Activated CD4-positive, alpha-beta T cell treated with anti-CD3 and anti-CD28 coated beads, Interleukin-2, amount 10 ng/mL, durations not matched to agents 7 days and 5 days (primary cell): ENCODE measurements at places on chromosomes 16 and 17.

DNA sequence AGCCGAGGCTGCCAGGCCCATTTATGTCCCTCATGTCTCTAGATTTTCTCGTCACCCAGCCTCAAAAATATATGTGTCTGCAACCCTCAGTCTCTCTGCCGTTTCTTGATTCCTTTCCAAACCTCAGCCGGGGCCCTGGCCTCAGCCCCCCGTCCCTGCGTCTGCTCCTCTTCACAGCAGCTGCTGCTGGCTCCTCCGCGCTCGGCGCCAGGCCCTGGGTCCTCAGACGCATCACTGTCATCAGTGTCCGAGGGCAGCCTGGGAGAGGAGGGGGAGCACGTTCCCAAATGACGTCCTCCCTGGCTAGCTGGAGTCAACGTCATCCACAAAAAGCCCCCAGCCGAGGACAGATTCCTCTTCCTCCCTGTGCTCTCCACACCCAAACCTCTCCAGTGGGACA, 2.3 kb downstream of the TSR3 start:
- no peak for DNase-seq

- DNase-seq = no peak
Measured at GRCh38 chr16:72493716-72494415, 321.9 kb upstream of the PMFBP1 start.

DNA sequence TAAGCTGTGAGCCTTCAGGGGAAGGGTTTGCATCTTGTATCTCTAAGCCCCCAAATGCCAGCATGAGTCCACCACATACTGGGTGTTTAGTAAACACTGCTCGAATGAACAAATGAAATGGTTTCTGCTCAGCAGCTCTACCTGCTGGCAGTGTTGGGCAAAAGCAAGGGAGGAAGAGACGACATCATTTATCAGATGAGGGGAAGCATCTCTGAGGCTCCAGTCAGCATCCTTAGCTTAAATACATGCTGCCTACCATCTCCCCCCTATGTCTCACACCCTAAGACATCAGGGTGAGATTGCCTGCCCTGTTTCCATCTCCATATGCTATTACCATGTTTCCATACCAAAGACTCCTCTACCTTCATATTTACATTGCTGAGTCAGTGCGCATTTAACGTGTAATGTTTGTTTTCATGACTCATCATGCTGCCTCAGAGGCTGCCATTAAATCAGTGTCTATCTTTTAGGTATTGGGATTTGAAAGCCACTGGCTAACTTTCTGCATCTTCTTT, 379.8 kb downstream of the UTP18 start:
- DNase-seq = peak; percentile 25

- no peak for DNase-seq
Measured at GRCh38 chr16:4091240-4092012, 24.8 kb downstream of the ADCY9 start.

DNA sequence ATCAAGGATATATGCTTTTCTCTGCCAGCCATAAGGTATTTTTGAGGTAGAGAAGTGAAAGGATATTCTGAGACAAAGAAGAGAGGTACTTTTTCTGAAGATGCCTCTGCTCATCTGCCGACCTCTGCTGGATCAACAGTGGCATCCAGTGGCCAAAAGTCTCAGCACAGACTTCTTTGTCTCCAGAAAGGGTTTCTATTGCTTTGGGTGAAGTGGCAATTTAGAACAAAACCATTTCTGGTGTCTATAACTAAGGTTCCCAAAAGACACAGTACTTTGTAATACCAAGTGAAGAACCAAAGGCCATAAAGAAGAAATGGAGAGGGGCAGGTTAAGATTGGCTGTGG, 155.2 kb upstream of the C17orf78 start:
- peak; percentile 45 for DNase-seq

DNA sequence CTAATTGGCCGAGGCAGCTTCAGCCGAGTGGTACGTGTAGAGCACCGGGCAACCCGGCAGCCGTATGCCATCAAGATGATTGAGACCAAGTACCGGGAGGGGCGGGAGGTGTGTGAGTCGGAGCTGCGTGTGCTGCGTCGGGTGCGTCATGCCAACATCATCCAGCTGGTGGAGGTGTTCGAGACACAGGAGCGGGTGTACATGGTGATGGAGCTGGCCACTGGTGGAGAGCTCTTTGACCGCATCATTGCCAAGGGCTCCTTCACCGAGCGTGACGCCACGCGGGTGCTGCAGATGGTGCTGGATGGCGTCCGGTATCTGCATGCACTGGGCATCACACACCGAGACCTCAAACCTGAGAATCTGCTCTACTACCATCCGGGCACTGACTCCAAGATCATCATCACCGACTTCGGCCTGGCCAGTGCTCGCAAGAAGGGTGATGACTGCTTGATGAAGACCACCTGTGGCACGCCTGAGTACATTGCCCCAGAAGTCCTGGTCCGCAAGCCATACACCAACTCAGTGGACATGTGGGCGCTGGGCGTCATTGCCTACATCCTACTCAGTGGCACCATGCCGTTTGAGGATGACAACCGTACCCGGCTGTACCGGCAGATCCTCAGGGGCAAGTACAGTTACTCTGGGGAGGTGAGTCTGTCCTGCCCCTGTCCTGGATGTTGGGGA, 16.1 kb downstream of the PSKH1 start:
- DNase-seq = no peak

DNA sequence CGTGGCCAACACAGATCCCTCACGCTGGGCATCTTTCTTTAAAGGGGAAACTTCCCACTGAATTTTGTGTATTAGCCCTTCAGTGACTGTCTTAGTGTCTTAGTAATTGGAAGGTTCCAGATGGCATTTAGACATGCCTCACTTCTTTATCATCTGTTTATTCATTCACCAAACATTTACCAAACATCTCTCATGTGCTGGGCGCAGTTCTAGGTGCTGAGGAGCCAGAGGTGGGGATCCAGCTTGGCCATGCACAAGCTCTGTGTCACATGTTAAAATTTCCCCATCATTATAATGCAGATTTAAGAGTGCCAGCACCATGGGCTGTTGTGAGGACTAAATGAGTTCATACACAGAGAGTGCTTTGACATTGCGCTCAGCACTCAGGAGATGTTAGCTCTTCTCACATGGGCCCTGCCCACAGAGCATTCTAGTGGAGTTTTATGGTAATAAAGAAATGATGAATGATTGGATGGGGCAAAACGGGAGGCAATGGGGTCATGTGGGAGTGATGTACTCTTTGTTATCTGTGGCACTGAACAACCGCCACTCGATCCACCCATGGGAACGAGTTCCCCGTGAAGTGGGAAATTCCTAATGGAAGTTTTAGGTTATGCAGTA, 119.7 kb downstream of the SNX29 start:
- no peak for DNase-seq

DNA sequence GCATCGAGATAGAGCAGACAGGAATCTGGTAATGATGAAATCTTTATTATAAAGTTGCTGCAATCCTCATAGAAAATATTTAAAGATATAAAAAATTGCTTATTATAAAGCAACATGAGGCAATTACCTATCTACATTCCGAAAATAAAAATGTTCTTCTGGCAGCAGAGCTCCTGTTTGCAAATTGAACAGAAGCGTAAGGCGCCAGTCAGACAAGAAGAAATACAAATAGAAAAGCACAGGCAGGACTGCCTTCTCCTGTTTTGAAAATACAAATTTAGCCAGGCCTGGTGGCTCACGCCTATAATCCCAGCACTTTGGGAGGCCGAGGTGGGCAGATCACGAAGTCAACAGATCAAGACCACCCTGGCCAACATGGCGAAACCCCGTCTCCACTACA, 95.6 kb downstream of the CDYL2 start:
- no peak for DNase-seq

DNA sequence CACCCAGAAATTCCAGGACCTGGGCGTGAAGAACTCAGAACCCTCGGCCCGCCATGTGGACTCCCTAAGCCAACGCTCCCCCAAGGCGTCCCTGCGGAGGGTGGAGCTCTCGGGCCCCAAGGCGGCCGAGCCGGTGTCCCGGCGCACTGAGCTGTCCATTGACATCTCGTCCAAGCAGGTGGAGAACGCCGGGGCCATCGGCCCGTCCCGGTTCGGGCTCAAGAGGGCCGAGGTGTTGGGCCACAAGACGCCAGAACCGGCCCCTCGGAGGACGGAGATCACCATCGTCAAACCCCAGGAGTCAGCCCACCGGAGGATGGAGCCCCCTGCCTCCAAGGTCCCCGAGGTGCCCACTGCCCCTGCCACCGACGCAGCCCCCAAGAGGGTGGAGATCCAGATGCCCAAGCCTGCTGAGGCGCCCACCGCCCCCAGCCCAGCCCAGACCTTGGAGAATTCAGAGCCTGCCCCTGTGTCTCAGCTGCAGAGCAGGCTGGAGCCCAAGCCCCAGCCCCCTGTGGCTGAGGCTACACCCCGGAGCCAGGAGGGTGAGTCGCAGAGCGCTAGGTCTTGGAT, 261.5 kb downstream of the SEC14L1 start:
- no peak for DNase-seq

DNA sequence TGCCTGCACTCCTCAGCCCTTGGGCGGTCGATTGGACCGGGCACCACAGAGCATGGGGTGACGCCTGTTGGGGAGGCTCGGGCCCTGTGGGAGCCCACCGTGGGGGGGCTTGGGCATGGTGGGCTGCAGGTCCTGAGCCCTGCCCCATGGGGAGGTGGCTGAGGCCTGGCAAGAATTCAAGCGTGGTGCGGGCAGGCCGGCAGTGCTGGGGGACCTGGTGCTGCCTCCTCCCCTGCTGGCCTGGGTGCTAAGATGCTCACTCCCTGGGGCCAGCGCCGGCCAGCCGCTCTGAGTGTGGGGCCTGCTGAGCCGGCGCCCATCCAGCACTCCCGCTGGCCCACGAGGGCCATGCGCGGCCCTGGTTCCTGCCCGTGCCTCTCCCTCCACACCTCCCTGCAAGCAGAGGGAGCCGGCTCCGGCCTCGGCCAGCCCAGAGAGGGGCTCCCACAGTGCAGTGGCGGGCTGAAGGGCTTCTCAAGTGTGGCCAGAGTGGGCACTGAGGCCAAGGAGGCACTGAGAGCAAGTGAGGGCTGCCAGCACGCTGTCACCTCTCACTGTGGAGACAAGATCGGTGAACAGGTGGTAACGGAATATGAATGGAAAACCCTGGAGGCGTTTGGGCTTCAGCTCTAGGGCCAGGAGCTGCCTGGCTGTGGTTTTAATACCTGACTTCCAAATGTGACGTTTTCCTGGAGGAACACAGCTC, 28.5 kb downstream of the ST6GALNAC1 start:
- no peak for DNase-seq

DNA sequence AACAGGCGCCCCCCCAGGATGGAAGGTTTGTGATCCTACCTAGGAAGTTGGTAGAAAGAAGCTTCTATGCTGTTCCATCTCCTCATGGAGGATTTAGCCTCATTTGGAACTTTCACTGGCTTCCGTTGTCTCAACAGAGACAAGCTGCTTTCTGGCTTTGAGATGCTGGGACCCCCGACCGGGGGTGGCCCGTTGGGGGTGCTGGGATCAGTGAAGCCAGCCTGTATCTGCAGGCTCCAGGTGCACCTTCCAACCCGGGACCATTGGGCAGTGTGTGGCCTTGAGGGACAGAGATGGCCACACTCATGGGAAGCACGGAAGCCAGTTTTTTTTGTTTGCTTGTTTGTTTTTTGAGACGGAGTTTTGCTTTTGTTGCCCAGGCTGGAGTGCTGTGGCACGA, 15.4 kb downstream of the CIBAR2 start:
- no peak for DNase-seq

GRCh38 chr17:57869617-57870282, 19.9 kb upstream of the MRPS23 start:
- DNase-seq = no peak

- DNase-seq = peak; percentile 49
Measured at GRCh38 chr17:60971515-60972369, 294.1 kb downstream of the BCAS3 start.

GRCh38 chr16:67311607-67312488, 14.7 kb downstream of the KCTD19 start:
- DNase-seq = peak; percentile 66
